ENCODE measurements at places on chromosomes 6 and 20.

DNA sequence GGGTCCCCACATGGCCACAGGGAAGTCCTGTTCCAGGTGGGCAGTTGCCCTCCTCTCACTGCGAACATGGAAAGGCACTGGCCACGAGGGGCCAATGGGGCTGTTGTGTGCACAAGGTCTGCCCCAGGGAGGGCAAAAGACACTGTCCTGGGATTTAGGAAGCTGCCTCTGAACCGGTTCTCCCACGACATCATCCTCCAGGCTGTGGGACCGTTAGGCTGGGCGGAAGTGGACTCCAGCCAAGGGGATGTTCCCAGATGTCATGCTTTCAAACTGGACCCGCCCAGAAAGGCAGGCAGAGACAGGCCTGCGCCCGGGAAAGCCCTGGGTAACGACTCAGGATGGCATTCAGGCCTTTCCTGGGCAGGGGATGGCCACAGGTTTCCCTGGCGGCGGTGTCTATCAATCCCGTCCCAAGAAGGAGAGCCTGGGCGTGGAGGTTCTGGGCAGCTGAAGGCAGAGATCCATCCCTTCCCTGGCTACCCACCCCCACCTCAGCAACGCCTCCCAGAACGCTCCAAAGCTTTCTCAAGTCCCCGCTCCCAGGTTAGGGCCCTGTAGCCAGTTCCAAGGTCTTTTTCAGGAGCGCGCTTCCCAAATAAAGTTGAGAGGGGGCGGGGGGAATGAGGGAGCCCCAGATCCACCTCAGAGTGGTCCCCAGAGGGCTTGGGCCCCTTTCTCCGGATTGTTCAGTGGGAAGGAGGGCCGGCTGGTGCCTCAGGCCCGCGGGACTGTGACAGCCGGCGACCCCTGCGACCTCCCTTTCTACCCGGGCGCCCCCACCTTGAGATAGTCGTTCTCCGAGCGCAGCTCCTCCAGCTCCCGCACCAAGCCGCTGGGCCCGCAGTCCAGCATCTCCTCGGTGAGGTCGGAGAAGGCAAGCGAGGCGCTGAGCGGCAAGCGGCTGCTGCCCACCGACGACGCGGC lies 13.8 kb upstream of the TLDC2 start:
- no peak for DNase-seq

- no peak for DNase-seq
Observed at GRCh38 chr6:52164319-52165094, 21.7 kb upstream of the IL17A start.

GRCh38 chr6:27791182-27791943 lies 120.8 kb downstream of the OR2B2 start:
- DNase-seq, result no peak

GRCh38 chr6:106924694-106925523 lies 49.6 kb downstream of the CD24 start:
- DNase-seq, result no peak

GRCh38 chr6:28922821-28923317 lies 916 bp downstream of the TRIM27 start:
- peak; percentile 36 for DNase-seq

- DNase-seq, result no peak
Observed at GRCh38 chr6:10154251-10154650, 260.6 kb downstream of the TFAP2A start.

DNA sequence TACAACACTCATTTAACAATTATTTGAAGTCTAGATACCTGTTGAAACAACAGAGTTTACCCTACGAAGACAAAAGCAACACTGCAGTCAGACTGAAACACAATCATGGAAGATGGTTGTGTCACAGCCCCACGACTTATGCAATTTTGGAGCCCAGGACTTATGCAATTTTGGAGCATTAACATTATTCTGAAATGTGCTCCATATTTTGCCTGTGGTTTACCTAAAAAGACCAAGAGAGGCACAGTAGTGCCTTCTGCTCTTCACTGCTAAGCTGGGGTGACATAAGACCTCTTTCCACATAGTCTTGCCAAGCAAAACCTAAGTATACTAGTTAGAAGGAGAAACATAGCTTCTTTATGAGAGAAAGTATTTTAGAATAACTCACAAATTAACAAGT lies 216.5 kb downstream of the PTPRK start:
- no peak for DNase-seq

GRCh38 chr20:47859278-47859677 lies 74.0 kb upstream of the SULF2 start:
- DNase-seq, result no peak

- no peak for DNase-seq
Observed at GRCh38 chr6:97456070-97456469, 173.1 kb upstream of the MMS22L start.

GRCh38 chr6:170265655-170266054 lies 25.2 kb downstream of the DLL1 start:
- DNase-seq, result no peak

DNA sequence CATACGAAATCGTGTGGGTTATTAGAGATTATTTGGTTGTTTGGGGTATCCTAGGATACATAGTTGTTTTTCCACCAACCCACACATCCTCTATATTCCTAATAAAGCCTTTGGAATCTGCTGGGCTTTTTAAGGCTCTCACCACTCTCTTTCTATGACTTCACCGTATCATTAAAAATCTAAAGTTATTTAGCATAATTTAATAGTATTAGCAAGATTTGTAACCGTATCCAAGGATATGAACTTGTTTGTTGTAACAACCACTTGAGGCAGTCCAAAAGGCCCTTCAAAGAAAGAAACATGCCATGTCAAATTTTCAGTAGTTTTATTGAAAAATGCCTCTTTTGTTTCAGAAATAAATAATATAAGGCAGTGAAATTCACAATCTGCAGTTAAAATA lies 121.8 kb downstream of the COL12A1 start:
- no peak for DNase-seq

DNA sequence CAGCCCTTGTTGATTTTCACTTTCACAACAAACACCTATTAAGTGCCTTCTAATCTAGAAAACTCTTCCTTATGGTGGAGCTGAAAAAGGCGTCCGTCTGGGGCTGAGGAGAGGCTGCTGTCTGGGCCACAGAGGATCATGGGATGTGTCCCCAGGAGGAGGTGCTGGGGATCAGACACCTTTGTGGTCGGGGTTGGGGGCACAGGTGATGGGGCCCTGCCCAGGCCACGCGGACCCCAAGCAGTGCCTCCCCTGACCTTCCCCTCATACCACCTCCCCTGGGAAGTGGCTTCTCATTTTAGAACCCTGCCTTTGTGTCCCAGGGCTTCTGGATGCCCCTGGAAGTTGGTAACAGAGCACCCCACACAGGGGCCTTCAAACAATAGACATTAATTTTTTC lies 41.1 kb downstream of the SUN5 start:
- no peak for DNase-seq

GRCh38 chr20:45467861-45468260 lies 1.7 kb upstream of the WFDC2 start:
- DNase-seq, result no peak

- no peak for DNase-seq
Observed at GRCh38 chr6:134551245-134551960, 233.5 kb upstream of the SGK1 start.

GRCh38 chr6:5525209-5525608 lies 263.9 kb downstream of the FARS2 start:
- no peak for DNase-seq

DNA sequence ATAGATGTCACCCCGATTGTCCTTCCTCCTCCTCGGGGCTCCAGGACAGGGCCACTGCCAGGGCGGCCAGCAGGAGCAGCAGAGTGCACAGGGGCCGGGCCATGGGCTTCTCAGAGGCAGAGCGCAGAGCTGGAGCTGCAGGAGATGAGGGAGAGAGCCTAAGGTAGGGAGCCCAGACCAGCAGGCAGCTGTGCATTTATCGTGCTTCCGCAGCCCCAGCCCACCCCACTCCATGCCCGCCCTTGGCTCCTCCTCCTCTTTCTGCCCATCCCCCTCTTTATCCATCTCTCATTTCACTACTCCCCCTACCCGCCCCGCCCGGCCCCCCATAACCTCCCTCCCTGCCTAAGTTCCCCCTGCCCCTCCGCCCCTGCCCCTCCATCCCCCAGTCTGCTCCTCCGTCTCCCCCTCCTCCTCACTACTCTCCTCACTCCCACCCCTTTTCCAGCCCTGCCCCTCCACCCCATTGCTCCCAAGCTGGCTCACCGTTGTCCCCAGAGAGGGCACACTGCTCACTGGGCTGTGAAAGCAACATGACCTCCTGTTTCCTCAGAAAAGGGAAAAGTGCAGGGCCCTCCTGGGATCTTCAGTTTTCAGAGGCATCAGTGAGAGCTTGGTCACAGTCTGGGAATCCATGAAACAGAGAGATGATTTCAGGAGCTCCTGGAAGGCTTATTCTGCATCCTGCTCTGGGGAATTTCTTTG lies 25.5 kb upstream of the CST1 start:
- DNase-seq, result no peak

DNA sequence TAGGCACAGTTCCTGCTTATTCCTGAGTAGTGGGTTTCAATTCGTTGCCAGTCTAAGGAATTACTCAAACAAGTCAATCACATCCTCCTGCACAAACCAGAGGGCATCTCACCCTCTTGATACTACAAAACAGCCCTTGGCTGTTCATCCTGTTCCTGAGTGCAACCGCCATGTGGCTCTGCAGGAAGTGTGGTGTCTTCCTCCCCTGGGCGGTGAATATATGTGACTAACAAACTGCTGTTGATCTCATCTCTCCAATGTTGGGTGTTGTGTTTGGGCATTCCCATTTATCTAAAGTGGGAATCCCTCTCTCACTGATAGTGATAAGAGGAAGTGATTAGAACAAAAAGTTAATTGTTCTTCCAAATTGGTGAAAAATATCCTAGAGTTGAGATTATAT lies 163.0 kb downstream of the TBX18 start:
- DNase-seq, result no peak

DNA sequence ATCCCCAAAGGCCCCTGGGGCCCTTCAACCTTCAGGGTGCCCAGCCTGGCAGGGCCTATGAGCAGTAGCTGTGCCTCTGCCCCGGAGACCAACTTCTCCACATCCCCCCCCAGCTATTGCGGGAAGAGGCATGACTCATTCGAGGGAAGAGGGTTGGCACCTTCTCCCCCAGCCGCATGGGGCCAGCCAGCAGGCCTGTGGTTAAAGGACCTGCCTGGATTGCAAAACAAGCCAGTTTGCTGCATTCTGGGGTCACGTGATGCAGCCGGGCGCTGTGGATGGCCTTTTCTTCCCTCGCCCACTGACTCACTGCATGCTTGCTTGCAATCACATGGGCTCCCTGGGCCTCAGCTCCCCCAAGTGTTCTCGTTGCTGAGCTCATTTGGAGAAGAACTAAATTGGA lies 182.5 kb downstream of the MAFB start:
- DNase-seq, result no peak

DNA sequence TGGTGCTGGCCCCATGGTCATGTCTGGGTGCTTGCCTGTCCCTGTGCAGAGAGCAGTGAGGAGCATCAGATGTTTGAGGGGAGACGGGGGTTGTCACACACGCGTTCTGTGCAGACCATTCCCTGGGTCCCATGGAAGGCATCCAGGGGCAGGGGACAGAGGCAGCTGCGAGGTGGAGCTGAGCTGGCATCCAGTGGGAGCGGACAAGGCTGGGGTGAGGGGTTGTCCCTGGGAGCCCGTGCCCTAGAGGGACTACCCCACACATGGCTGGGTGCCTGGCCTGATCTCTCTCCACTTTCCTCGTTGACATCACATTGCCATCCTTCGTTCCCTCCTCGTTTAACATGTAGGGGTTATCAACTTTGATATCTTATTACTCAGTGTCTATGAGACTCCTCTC lies 331.3 kb downstream of the CDH4 start:
- no peak for DNase-seq

DNA sequence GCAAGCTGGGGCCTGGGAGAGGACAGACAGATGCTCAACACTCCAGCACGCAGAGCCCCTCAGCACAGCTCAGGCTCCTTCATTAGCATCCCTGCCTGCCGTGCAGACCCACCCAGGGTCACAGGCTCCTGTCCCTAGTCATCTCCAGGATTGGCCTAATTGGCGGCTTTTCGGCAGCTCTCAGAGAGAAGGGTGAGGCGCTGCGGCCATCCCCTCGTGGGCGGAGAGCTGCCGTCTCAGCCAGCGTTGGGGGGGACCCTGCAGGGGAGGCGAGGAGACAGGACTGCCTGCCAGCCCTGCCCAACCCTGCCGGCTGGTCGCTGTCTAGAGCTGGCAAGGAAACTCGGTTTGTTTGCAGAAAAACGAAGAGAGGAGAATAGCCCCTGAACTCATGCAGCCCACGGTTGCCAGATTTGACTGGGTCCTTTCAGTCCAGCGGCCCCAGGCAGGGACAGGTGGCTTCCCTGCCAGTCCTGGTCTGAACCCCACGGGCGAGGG lies 26.8 kb downstream of the BHLHE23 start:
- DNase-seq, result no peak

GRCh38 chr6:4773181-4773580 lies 3.0 kb upstream of the CDYL start:
- DNase-seq, result no peak

DNA sequence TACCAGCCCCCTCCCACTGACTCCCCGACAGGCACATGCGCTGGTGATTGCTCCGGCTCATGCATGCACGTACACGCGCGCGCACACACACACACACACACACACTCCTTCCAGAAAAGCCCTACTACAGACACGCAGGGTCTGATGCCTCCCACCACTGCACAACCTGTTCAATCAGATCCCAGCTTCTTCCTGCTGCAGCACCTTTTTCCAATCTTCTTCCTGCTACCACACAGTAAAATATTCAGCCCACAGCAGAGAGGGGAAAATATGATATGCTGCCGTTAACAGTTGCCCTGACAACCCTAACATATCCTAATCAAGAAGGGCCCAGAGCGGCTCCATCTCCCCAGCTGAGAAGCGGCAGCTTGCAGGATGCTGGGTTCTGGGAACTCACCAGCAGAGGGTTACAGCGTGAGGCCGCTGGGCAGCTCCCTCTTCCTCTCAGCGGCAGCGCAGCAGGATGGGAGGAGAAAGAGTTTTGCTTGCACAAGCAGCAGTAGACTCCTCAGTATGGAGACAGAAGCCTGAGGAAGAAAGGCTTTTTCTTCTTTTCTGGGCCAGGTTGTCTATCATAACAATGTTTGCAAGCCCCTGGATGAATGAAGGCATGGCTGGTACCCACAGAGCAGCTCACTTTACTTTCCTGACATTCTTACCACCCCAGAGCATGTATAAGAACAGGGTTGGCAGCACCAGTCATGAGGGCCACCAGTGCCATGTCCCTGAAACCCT lies 23.9 kb downstream of the MAP7 start:
- no peak for DNase-seq

DNA sequence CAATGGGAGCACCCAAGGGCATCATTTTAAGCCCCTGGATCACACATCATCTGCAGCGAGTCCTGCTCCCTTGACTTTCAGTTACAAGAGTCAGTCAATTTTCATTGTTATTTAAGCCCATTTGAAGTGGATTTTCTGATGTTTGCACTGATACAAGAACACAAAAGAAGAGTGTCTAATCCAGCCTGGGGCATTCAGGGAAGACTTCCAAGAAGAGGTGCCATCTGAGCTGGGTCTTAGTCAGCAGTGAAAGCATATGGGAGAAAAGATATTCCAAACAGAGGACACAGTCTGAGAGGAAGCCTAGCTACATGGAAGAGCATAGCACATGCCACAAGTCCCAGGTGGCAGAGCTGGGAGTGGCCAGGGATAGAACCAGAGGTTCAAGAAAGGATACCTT lies 10.4 kb upstream of the FOXP4 start:
- no peak for DNase-seq

GRCh38 chr20:7742479-7742878 lies 197.8 kb downstream of the HAO1 start:
- DNase-seq, result no peak
